ENCODE measurements at places on chromosomes 5 and 9.

DNA sequence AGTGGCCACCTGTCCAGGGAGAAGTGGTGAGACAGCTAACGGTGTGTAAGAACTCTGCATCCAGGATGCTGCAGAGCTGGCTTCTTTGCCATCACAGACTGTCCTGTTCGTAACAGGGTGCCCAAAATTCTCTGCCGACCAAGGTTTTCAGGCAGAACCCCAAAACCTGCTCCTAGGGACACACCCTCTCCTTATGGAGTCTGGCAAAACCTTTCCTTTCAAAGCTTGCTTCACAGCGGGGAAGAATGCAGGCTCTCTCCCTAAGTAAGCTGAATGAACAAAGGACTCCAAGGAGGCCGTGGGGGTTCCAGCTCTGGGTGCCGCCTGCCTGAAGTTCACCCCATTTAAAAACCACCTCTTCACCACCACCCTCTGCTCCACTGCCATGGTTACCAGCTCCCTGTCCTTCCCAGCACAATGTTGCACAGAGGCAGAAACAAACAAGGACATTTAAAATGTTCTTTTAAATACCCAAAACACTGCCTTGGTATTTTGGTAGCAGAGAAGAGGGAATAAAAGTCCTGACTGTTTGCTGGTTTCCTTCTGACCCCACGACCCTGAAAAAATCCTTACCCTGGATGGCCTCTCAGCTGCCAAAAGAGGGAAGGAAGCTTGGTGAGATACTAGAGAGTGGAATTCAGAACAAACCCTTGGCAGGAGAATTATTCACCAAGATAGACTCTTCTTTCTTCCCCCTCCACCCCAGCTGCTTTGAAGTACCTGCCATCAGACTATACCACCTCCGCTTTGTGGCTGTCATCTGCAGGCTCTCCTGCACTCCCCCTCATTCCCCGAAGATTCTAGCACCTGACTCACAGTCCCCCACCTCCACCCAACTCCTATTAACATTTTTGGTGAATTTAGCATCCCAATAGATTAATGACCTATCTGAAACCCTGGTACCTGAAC lies 7.1 kb upstream of the KLF9 start:
- DNase-seq = peak; percentile 39

DNA sequence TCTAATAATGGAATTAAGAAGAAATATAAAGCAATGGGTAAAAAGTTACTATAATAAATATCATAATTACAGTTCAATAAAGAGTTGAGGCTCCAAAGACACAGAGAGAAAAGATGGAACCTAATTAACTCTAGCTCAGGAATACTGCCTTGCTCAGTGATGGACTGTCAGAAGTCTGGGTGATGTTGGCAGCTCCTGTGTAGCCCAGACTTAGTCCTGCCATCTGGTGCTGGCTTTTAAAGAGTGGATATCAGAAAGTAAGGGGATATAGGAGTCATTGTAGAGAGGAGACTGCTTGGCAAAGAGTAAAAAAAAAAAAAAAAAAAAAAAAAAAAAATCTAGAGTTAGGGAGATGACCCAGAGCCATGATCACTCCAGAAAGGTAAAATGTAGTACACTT lies 551.9 kb upstream of the DMAC1 start:
- no peak for DNase-seq

GRCh38 chr9:136016572-136017288 lies 55.6 kb upstream of the UBAC1 start:
- no peak for DNase-seq

- no peak for DNase-seq
These were observed 261.2 kb upstream of the FAM174A start for GRCh38 chr5:100273846-100274580.

- no peak for DNase-seq
These were observed 71.9 kb downstream of the AMBP start for GRCh38 chr9:114006155-114006550.
